ENCODE measurements at places on chromosomes 11 and 22.

GRCh38 chr22:50731811-50732624 lies 6.0 kb upstream of the ACR start:
- DNase-seq = no peak

- no peak for DNase-seq
Measured at GRCh38 chr11:77276271-77276670, 25.2 kb downstream of the GDPD4 start.

DNA sequence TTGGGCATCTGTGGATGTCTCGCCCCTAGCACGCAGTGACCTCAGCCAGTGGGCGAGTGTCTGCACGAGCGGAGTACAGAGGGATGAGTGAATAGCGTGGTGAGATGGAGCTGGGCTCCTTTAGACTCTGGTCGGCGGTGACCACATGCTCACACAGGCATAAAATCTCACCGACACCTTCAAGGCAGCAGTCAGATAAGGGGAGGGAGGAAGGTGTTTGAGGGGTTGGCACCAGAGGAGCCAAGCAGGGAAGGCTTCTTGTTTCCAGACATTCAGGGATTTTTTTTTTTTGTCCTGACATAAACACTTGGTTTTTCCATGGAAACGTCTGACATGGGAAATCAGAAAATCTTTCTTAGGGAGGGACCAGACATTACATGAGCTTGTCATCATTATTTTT lies 35.8 kb downstream of the GRIK4 start:
- no peak for DNase-seq

DNA sequence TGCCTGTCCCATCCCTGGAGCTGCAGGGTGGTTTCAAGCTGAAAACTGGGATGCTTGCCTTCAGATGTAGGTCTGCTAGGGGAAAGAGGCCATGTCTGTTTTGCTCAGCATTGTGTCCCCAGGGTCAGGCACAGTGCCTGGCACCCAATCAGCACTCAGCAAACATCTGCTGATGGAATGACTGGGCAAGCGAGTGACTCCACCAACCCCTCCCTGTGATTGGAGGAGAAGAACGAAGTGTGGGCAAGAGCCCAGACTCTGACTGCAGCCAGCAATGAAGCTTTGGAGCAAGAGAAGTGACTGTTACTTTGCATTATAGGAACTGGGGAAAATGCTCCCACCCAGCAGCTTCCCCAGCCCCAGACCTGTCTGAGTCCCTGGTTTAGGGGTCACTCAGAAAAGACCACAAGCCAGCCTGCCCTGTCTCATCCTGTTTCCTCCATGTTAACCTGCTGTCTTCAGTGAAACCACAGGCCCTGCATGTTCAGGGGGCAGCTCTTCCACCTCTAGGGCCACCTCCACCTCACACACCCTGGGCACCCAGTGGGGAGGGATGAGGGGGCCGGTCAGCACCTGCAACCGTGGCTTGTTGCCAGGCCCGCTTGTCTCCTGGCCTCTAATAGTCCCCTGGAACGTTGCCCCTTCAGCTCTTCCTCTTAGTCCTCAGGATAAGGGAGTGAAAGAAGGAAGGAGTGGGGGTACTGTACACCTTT lies 147.4 kb downstream of the TRIM29 start:
- no peak for DNase-seq

DNA sequence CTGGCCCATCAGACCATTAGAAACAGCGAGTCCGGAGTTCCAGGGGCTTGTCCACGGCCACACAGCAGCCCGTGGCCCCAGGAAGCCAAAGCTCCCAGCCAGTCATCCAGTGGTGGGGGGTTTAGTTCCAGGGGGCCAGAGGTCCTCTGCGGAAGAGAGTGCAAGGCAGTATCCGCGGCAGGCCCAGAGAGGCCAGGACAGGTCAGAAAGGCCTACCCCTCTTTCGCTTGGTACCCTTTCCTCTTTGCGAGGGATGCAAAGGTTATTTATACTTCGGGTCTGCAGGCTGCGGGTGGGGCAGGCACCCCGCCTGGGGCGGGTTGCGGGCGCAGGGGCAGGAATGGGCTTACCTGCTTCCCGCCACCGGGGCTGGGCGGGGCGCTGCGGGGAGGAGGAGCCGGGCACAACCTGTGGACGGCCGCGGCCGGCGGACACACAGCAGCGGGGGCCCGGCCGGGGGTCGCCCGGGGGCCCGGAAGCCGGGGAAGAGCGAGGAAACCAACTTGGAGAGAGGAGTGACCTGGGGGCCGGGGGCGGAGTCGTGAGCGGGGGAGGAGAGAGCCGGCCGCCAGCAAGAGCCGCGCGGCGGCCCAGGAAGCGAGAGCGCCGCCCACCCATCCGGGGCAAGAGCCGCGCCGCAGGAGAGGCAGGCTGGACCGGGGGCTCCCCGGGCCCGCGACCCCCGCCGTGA lies at the start of gene SH3BP1:
TSS of gene SH3BP1 (plus strand) at position 600 of the 691 bp plus-strand sequence. CDS start 119 bp downstream, outside the sequence.
- DNase-seq = no peak

DNA sequence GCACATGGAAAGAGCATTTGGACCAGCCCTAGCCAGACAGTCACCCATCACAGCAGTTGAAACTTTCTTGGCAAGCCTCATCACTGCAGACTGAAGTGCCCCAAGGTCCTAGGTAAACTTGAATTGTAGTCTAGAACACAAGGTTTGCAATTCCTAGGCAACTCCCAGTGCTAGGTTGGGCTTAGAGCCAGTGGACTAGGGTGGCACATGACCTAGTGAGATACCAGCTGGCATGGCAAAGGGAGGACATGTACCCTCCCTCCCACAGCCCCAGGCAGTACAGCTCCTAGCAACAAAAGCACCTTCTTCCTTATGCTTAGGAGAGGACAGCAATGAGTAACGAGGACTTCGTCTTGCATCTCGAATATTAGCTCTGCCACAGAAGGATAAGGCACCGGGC lies 889.5 kb downstream of the JRKL start:
- DNase-seq = no peak

DNA sequence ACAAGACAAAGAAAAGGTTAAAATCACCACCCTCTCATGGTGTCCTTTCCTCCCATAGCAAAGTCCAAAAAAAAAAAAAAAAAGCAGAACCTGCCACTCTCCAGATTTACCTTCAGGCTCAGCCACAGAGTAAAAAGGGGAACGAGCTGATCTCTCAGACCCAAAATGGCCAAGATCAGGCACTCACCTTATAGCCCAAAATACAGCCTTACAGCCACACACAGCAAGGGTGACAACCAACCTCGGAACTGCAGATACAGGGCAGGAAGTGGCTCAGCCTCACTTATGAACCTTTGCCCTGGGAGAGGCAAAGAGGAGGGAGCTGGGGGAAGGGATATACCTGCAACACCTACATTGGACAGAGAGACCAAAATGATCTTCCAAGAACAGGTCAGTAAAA lies 4.5 kb downstream of the FHIP1B start:
- DNase-seq = no peak

GRCh38 chr11:58613228-58613627 lies 9.2 kb upstream of the CNTF start:
- no peak for DNase-seq

GRCh38 chr11:35179466-35180135 lies 40.6 kb downstream of the CD44 start:
- DNase-seq = no peak

DNA sequence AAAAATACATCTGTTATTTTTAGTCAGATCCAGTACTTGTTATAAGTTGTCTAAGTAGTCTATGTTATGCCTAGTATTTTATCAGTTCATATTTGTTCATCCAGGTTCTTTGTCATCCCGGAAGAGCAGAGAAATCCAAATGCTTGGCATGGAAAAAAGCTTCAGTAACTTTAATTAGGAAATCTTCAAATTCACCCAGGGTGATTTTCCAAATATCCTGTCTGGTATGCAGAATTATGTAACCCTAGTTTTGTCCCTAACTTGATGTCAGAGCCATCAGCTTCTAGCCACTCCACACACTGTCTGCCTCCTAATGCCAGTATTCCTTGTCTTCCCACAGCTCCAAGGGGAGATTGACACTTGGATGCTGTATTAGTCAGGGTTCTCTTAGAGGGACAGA lies 216.2 kb downstream of the ARHGAP42 start:
- no peak for DNase-seq

DNA sequence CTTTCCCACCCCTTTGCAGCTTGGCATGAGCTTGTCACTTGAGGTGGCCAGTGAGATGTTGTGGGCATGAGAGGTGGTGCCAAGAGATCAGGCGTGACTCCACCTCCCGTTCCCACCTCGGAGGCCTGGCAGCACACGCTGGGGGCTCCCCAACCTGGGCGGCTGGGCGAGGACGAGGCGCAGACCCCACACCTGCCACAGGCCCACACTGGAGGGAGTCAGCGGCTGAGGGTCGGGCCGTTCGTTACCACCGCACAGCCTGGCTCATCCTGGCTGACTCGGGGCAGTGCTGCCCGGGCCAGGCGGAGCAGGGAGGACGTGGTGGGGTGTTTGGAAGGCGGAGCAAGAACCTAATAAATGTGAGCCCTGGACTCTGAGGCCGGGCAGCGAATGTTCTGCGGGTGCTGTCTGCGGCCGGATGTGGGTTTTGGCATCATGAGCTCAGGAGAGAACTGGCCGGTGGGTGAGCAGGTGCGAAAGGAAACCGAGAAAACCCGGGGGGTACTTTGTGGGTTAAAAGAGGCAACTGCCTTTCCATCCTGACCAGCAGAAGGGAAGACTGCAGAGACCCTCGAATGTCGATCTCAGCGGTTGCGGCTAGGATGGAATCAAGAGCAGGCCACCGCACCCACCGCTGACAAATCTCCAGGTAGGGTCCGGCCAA lies 10.2 kb upstream of the IFITM3 start:
- no peak for DNase-seq

DNA sequence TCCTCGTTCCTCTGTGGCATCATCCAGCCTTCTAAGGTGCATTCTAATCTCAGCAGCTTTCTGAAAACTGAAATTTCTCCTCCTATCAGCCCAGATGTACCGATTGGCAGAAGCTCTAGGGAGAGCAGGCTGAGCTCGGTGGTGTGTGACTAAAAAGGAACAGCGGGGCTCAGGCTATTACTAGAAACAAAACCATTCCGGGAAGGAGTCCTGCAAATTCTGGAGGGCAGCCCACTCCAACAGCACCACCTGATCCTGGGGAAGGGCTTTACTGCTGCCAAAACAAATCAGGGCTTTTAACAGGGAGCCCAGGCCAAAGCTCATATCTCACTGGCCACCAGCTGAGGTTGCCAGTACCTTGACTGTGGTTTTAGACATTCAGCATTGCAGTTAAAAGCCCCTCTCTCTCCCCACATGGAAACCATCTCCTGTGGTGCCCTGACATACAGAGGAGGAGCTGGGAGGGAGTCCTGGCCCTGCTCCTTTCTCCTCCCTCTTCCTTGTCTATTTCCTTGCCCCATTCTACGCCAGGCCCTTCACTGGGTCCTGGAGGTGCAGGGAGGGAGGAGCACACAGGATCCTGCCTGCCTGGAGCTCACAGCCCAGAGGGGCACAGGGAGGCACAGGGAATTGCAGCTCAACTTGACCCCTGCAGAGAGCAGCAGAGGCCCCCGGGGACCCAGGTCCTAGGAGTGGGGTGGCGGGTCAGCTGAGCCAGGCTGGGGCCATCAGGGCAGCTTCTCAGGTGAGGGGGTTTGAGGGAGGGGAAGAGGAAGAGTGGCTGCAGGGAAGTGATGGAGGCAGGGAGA lies 889 bp downstream of the PLAAT4 start:
- DNase-seq = peak; percentile 86

- DNase-seq = no peak
Measured at GRCh38 chr11:40203606-40204005, 1255.8 kb downstream of the LRRC4C start.

DNA sequence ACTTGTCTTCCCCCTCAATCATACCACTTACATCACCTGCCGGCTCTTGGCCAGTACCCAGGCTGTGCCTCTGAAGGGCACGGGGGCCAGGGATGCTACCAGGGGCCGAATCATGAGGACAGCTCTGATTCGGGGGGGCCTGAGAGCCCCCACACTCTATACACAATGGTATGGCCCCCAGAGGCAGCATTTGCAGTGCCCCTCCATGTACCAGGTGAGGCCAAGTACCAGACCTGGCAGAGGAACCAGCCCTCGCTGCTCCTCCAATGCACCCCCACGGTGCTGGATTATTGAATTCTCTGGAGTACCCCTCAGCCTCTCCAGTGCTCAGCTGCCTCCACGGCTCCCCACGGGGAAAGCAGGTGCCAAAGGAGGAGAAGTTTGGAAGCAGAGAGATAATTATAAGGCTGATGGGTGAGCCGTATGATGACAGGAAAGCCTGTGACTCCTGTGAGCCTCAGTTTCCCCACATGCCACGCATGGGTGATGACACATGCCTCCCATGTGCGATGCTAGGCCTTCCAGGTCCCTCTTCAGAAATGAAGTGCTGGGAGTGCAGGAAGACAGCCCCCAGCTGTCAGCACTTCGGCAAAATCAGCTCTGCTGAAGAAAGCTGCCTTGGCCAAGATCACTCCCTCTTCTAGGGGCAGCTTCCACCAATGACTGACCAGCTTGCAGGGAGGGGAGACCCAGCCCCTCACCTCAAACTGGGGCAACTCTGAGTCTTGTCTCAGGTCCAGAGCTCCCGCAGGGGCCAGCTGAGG lies 69.9 kb downstream of the THAP12 start:
- no peak for DNase-seq

DNA sequence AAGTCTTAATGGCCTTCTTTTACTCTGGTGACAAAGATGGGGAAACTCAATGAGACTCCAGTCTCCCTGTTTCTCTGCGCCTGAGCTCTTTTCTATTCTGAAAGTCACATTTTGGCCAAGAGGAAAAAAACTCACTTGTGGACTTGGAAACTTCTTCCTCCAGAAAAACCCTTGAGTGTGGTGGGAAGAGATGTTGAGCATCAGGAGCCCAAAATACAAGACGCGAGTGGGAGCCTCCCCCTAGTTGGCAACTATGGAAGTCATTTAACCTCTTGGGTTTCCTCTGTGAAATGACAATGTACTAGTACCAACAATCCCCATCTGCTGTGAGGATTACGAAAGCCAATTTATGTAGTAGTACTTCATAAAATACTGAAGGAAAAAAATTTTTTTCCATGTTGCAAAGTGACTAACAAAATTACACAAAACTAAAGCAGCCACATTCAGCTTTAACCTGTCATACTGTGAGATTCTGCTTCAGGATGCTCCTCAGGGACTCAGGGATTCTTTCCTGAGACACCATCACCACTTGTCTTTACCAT lies 524 bp upstream of the SLC25A17 start:
- DNase-seq = no peak

DNA sequence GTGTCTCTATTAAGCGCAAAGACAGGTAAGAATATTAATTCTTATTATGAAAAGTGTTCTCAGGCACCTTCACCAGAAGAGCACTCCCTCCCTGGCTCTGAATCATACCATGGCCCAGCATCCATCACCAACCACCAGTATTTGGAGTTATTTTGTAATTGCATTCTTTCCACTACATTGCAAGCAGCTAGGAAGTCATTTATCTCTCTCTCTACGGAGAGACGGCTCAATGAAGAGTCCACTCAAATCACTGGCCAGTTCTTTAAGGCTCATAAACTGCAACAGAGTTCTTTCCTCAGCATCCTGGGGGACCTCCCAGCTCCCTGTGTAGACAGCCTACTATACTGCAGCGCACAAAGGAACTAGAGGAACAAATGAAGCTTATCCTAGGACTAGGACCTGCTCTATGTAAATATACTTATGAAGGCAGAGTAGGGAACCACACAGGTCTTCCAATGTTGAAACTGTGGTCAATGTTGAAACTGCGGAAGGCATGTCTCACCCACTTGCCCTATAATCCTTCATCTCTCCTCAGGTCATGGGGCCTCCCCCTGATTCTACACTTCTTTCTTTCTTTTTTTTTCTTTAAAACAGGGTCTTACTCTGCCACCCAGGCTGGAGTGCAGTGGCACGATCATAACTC lies 63.4 kb downstream of the AAMDC start:
- DNase-seq = no peak
